Stimulated activated CD4-positive, alpha-beta T cell treated with anti-CD3 and anti-CD28 coated beads, Interleukin-2, amount 100 ng/mL, for 24 hours (primary cell): ENCODE measurements at places on chromosomes 3 and 15.

DNA sequence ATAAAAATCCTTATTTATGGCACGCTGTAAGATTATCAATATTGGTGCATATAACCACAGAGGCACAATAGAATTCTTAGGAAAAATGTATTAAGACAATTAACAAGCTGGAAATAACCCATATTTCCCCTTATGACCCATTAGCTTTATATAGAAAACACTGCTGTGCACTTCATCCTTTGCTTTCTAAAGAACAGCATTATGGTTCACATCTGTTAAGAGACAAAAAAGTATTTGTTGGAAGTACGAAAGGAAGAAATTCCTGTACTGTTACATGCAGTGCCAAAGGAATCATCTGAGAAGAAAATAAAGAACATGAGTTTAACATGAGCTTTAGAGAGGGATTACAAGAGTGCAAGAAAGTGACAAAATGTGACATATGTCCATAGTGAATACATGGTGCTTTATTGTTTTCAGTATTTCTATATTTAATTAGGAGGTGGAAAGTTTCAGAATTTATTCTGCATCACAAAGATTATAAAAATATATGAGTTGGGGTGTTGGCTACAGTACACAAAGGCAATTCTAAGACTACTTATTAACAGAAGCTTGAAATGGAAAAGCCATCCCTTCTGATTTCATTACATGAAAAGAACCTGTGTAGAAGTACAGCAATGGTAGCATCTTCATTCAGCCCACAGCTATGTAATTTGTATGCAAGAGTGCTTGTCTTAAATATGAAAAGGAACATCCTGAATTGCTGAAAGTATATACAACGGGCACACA, 6.8 kb downstream of the UBE3A start:
- no peak for DNase-seq

DNA sequence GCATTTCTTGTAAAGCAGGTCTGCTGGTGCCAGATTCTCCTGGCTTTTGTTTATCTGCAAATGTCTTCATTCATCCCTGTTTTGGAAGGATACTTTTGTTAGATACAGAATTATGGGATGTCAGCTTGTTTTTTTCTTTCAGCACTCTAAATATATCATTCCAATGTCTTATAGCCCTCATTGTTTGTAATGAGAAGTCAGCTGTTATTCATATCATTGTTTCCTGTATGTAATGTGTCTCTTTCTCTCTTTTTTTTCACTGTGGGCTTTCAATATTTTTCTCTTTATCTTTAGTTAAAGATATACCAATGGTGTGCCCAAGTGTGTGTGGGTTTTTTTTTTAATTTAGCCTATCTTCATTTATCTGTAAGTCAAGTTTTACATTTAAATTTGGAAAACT, 65.6 kb upstream of the DCP1A start:
- no peak for DNase-seq

GRCh38 chr3:177973241-177973840, 562.9 kb upstream of the KCNMB2 start:
- DNase-seq = no peak

GRCh38 chr3:104040896-104041295, 1325.8 kb upstream of the ALCAM start:
- no peak for DNase-seq
